ENCODE measurements at places on chromosomes 7 and 10.

DNA sequence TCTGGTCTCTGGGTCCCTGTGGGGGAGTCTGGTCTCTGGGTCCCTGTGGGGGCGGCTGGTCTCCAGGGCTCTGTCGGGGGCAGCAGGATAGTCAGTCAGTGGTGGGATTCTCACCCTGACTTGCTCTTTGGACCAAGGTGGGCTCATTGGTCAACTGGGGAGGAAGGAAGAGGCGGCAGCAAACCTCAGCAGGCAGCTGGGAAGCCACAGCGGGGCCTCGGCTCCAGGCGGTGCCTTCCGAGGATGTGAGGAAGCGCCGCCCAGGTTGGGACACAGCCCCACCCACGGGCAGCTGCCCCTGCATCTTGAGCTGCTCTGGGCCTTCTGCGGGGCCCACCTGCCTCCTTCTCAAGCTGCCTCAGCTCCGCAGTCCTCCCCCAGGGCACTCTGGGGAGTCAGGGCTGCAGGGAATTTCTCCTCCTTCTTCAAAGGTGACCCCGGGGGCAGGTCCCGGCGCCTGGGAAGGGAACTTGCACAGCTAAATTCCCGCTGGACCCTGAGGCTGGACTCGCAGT lies 20.4 kb upstream of the KNDC1 start:
- no peak for DNase-seq

- no peak for DNase-seq
Measured at GRCh38 chr7:11196143-11196542, 222.5 kb downstream of the PHF14 start.

DNA sequence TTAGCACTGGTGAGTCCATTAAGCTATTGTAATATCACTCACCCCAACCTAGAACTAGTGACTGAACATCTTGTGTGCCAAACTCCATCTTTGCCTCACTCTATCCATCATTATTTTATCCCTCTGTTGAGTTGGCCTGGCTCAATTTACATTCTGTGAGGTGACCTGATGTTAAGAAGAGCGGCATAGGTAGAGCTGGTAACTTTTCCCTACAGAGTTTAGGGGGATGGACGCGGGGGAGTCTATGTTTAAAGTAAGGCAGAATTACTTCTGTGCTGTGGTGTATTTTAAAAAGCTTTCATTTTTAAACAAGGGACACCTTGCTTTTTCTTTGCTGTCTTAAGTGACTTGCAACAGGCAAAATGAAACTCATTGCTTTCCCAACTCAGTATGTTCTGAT lies 186.3 kb downstream of the CREB5 start:
- DNase-seq = no peak

DNA sequence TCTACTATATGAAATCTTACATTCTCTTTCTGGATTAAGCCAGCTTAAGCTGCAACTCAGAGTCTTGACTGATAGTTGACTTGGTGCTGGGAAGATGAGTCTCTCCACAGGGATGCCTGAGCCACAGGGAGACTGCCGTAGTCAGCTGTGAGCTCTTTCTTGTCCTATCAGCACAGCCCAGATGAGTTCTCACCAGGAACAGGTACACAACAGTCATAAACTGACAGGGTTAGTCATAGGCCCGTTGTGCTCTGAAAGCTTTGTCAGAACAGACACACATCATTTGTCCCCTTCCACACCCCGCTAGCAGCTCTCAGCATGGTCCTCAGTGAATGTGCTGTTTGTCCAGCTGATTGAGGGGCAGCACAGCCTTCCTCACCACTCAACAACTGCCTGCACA lies 221.6 kb downstream of the RPS24 start:
- no peak for DNase-seq

- DNase-seq = no peak
Measured at GRCh38 chr10:64113792-64114191, 592.6 kb downstream of the REEP3 start.

GRCh38 chr10:33291053-33291592 lies 43.3 kb downstream of the NRP1 start:
- no peak for DNase-seq

GRCh38 chr10:95289921-95290421 lies 832 bp downstream of the PDLIM1 start:
- no peak for DNase-seq

GRCh38 chr7:2526659-2527504 lies 7.3 kb downstream of the LFNG start:
- no peak for DNase-seq

DNA sequence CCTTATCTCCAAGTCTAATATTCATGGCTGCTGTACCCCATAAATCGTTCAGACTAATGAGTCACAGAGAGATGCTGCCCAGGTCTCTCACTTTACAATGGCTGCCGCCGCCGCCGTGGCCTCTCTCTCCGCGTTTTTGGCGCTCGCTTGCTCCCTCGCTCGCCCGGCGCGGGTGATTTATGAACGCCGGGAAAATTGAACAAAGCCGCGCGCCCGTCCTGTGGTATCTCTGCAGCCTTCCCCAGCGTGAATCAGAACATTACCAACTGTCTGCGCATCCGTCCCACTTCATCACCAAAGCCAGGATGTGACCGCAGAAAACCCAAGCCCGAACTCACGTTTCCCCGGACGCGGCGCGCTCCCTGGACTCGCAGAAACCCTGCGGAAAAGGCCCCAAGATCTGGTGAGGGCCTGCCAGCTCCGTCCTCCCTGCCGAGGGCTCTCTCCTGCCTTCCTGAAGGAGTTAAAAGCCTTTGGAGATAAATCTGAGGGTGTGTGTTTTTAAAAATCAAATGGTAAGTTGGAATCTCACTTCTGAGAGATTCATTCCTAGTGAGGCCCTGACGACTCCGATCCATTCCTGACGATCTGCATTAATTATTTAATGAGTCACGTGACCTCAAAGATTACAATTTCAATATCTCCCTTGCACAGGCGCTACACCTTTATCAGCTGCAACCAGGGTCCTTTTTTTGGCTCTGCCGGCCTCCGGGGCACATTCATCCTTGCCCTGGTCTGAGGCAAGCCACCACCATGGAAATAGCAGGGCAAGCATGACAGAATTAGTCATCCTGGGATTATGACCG lies 6.3 kb downstream of the HOXA4 start:
- DNase-seq = no peak

GRCh38 chr10:31138026-31138553 lies 106.4 kb upstream of the ZNF438 start:
- DNase-seq = no peak

DNA sequence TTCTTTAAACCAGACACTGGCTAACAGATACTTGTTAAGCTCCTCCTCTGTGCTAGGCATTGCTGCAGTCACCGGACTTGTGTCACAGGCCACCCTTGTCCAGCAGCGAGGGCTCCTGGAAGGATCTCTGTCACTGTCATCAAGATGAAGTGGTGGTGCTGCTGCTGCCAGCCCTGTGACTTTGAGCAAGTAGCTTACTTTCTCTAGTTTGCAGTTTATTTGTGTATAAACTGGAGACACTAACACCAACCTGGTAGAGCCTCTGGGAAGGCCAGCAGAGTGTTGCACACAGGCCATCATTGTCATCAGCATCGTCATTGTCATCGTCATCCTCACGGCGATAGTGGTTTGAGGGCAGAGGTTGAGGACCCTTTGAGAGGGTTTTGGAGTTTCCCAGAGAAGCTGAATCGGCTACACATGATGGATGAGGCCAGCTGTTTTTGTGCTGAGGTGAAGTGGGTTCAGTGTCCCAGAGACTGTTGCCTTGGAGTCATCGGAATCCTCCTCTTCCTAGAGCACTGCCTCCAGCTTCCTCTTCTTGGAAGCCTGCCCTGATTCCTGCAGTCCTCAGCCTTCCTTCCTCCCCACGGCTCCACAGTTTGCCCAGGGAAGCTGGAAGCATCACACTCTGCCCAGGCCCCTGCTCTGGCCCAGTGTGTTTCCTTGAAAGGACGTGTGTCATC lies 128.4 kb downstream of the GRK5 start:
- no peak for DNase-seq

DNA sequence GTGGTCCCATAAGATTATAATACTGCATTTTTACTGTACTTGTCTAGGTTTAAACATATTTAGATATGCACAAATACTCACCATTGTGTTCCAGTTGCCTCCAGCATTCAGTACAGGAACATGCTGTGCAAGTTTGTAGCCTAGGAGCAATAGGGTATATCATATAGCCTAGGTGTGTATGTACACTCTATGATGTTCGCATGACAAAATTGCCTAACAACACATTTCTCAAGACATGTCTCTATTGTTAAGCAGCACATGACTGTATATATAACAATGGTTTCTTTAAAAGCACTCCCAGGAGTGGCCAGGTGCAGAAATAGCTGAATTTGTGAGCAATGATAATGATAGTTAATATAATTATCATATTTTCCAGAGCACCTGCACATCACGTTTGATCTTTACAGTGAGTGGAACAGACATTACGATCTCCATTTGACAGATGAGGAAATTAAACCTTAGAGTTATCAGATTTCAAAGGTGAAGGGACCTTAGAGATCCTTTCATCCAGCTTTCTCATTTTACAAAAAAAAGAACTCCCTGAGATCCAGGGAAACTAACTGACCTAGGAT lies 99.2 kb upstream of the PDCD4 start:
- no peak for DNase-seq

GRCh38 chr10:19164461-19164860 lies 115.9 kb downstream of the MALRD1 start:
- no peak for DNase-seq

GRCh38 chr7:88165697-88166096 lies 54.1 kb downstream of the SRI start:
- DNase-seq = no peak

DNA sequence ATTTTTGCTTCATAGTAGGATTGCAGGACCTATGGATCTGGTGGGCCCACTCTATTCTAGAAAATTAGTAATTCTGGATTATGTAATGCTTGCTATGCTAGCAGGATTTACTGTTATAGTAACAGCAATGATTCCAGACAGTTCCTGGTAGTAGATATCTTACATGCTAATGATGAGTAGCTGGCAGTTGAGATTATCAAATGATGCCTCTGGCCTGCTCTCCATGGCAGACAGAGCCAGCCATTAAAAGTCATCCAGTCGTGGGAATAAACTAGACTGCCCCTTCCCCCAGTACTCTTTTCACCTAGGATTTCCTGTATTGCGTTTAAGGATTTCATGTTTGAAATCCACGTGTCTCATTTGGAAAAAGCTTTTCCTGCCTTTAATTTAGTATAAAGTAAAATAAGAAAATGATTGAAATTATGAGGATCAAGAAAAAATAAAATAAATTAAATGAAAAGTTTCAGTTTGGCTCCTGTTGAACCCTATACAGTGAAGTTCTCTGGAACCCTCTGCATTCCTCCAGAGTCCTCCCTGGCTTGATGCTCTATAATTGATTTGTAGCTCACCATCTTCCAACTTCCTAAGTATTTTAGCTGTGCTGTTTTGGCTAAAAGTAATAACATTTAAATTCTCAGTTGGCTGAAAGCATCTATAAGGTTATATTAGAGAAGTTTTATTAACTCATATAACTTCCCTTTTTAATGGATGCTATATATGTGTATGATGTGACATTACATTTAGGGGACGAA lies 14.6 kb downstream of the UMAD1 start:
- no peak for DNase-seq

- no peak for DNase-seq
Measured at GRCh38 chr7:94350734-94351133, 44.0 kb upstream of the COL1A2 start.

- DNase-seq = no peak
Measured at GRCh38 chr7:25485026-25485425, 256.7 kb upstream of the NPVF start.

GRCh38 chr7:96993094-96993865 lies 12.1 kb upstream of the DLX6 start:
- no peak for DNase-seq

DNA sequence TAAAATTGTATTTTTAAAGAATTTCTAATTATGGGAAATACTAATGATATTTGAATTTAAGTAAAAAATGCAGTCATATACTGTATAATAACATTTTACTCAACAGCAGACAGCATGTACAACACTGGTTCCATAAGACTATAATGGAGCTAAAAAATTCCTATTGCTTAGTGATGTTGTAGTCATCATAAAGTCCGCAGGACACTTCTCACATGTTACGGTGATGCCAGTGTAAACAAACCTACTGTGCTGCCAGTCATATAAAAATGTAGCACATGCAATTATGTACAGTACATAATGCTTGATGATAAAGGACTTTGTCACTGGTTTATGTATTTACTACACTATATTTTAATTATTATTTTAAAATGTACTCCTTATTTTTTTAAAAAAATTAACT lies 629.3 kb downstream of the IPMK start:
- no peak for DNase-seq

GRCh38 chr7:26305090-26305868 lies 13.6 kb downstream of the SNX10 start:
- no peak for DNase-seq

- DNase-seq = no peak
Measured at GRCh38 chr7:32164341-32164996, 94.3 kb upstream of the PDE1C start.

GRCh38 chr7:38801786-38802185 lies 107.2 kb downstream of the VPS41 start:
- no peak for DNase-seq

GRCh38 chr7:55348502-55348901 lies 16.6 kb upstream of the LANCL2 start:
- DNase-seq = no peak

GRCh38 chr10:83934062-83934461 lies 205.2 kb upstream of the GHITM start:
- DNase-seq = no peak

DNA sequence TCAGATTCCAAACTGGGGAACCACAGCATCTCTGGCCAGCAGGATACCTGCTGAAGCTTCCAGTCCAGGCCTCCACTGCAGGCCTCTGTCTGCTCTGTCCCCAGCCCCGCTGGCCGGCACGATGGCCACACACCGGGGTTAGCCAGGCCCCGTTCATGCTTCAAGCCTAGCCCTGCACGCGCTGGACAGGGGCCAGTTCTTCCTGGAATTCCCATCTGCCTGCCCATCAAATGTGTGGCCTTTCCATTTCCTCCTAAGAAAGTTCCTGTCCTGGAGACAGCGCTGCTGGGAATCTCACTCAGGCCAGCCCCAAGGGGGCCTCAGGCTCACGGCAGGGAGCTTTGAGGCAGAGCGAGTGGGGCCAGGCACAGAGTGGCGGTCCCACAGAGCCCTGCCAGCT lies 18.0 kb downstream of the SH2B2 start:
- no peak for DNase-seq

DNA sequence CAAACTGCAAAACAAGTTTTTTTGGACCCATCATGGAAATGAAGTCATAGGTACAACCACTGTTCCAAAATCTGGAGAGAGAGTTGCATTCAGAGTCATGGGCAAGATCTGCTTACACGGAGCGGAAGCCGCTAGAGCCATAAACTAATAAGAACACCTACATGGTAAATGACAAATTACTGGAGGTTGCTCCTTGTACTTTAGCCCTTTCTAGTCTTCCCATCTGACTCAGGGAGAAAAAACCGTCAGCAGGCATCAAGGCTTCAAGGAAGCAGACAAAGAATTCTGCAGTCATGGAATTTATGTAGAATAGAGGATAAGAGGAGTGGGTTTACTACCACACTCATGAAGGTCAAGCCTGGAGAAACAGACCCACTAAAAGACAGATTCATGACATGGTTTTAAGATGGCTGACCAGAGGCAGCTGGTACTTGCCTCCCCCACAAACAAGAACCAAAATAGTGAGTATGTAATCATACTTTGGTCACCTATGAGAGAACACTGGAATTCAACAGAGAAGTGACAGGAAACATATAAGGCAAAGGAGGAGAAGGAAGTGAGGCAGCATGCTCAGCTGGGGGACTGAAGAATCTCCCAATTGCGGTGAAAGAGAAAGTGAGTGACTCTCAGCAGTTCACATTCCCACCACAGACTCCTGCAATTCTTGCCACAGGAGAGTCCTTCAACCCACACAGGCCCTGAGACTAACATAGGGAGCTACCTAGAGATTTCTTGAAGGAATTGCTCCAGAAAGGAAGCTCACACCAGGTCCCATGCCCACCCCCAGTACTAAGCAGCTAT lies 42.4 kb upstream of the ASAH2 start:
- DNase-seq = no peak

Data from stimulated activated CD4-positive, alpha-beta T cell treated with anti-CD3 and anti-CD28 coated beads, Interleukin-1b, Interleukin-23, amount 100 ng/mL, for 48 hours (primary cell).